ENCODE measurements at places on chromosomes 2 and 18.
A peak's percentile ranks its signal among the peaks of the same experiment; 100 is the strongest.

GRCh38 chr18:47150824-47151366, 595 bp upstream of the HDHD2 start:
- peak overlapping the region; percentile 98 for H3K4me3 ChIP-seq
- no peaks in the 10 kb centered on the region for H3K27me3 ChIP-seq
- DNase-seq: no peak
- peak overlapping the region; percentile 96 for H3K27ac ChIP-seq
- H3K36me3 ChIP-seq: peaks cover 1% of the 10 kb centered on the region

GRCh38 chr2:129777762-129778583, 201.5 kb upstream of the RAB6C start:
- no peak for DNase-seq
- H3K27ac ChIP-seq: no peak overlapping the region
- no peak overlapping the region for H3K4me3 ChIP-seq
- no peaks in the 10 kb centered on the region for H3K36me3 ChIP-seq
- H3K4me1 ChIP-seq: peaks cover 33% of the 10 kb centered on the region

DNA sequence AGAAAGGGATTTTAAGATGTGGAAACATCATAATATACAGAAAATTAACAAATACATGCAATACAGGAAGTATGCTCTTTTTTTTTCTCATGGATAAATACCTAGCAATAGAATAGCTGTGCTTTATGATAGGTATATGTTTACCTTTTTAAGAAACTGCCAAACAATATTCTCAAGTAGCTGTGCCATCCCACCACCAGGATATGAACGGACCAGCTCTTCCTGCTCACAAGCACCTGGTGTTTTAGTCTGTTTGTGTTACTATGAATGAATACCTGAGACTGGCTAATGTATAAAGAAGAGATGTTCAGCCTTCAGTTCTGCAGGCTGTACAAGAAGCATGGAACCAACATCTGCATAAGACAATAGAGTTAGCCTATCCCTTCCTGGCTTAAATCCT, 19.9 kb upstream of the UGT1A8 start:
- DNase-seq: no peak
- H3K4me3 ChIP-seq: no peak overlapping the region
- no peaks in the 10 kb centered on the region for H3K36me3 ChIP-seq
- H3K4me1 ChIP-seq: no peaks in the 10 kb centered on the region

DNA sequence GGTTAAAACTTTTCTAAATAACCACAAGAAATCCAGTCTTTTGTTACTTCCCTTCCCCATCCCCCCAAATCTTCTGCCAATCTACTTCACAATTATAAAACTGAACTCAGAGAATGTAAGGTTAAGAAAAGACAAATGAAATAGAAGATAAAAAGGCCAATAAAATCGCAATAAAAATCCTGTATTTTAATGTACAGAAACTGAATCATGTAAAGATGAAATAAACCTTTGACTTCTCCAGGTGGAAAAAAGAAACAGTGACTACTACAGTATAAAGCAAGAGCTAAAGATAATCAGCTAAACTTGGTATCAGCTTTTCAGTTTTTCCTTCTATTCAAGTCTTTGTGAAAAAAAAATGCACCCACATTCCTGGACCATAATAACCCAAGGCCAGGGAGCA, 1.7 kb downstream of the SYT4 start:
- no peak for DNase-seq
- no peaks in the 10 kb centered on the region for H3K36me3 ChIP-seq
- H3K4me3 ChIP-seq: peak overlapping the region; percentile 78
- no peak overlapping the region for H3K27ac ChIP-seq
- peaks cover 20% of the 10 kb centered on the region for H3K27me3 ChIP-seq

DNA sequence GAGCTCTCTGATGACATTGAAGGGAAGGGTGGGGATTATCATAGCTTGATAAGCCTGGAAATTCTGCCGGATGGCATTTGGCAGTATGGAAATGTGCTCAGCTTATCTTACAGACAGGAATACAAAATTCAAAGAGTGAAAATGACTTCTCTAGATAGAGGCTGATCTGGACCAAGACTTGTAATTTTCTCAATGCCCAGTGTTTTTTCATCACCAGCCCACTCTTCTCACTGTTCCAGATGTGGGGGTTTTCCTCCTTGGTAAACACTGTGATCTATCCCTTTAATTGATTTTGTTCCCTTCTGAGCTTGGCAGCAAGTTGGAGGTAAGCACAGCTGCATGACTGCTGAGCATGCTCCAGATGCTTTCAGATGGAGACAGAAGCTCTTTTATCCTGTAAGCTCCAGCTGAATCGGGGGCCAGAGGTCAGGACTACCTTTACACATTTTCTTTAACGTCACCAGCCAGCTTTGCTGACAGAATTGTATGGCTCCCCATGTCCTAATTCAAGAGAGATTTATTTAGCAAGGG, 287.4 kb upstream of the TCF4 start:
- no peak overlapping the region for H3K27ac ChIP-seq
- no peaks in the 10 kb centered on the region for H3K27me3 ChIP-seq
- H3K36me3 ChIP-seq: no peaks in the 10 kb centered on the region
- DNase-seq: no peak
- no peak overlapping the region for H3K4me3 ChIP-seq
- H3K4me1 ChIP-seq: peaks cover 13% of the 10 kb centered on the region

- H3K36me3 ChIP-seq: peaks cover 3% of the 10 kb centered on the region
- no peak for DNase-seq
- H3K27me3 ChIP-seq: no peaks in the 10 kb centered on the region
- H3K4me1 ChIP-seq: no peaks in the 10 kb centered on the region
- H3K4me3 ChIP-seq: no peak overlapping the region
Observed at GRCh38 chr18:33700513-33700976, 122.5 kb downstream of the ASXL3 start.

DNA sequence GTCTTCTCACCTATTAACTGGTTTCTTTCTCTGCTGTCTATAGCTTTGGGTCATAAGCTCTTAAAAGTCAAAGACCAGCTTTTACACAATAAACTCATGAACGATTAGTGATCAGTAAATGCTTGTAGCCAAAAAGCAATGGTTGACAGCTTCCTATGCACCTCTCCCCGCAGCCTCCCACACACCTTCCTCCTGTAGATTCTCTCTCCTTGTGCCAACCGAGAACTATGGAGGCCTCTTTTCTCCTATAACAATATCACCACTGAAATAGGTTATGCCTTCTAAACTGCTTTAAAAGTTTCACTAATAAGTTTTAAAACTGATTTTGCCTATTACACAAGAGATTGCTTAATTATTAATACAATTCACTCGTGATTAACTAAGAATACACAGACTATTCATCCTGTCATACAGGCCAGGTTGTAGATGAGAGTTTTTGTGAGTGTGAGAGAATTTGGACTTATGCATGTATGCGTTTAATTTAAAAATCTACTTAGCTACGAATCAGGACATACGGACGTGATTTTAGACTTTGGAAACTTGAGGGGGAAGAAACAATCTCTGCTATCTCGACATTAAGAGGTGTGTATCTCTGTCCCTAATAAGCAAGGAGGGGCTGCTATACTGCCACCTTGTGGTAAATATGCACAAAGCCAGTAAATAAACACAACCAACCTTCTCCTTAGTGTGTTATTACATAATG, 229.1 kb upstream of the RBBP8 start:
- peaks cover 8% of the 10 kb centered on the region for H3K4me1 ChIP-seq
- H3K36me3 ChIP-seq: peaks cover 4% of the 10 kb centered on the region
- no peak for DNase-seq
- no peaks in the 10 kb centered on the region for H3K27me3 ChIP-seq

DNA sequence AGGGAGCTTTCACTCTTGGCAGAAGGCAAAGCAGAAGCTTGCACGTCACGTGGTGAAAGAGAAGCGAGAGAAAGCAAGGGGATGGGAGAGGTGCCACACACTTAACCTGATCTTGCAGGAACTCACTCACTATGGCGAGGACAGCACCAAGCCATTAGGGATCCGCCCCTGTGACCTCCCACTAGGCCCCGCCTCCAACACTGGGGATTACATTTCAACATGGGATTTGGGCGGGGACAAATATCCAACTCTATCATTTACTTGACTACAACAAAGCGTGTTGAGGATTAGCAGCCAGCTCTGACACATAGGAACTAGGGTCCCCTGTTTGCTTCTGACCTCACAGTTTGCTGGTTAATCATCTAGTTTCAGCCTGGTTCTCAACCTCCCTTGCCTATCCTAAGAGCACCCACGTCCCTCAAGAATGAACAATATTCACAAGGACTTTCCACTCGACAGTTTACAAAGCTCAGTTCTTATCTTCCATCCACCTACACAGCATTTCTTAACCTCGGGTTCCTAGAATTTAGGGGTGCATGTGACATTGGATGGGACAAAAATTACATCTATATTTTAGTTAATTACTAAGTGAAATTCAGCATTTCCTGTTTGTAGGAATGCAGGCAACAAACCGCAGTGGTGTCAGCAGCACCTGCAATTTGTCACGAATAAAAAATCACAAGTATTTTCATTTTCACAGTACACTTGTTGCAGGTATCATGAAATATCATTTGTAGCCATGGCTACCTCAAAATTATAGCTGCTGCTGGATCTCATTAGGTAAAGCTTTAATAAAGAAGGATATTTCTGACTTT, 36.0 kb downstream of the LBH start:
- H3K36me3 ChIP-seq: no peaks in the 10 kb centered on the region
- no peak for DNase-seq
- peaks cover 24% of the 10 kb centered on the region for H3K4me1 ChIP-seq
- no peak overlapping the region for H3K27ac ChIP-seq
- H3K27me3 ChIP-seq: no peaks in the 10 kb centered on the region

GRCh38 chr2:11691076-11691660, 21.2 kb upstream of the NTSR2 start:
- no peak for DNase-seq
- H3K27ac ChIP-seq: no peak overlapping the region
- H3K36me3 ChIP-seq: no peaks in the 10 kb centered on the region

DNA sequence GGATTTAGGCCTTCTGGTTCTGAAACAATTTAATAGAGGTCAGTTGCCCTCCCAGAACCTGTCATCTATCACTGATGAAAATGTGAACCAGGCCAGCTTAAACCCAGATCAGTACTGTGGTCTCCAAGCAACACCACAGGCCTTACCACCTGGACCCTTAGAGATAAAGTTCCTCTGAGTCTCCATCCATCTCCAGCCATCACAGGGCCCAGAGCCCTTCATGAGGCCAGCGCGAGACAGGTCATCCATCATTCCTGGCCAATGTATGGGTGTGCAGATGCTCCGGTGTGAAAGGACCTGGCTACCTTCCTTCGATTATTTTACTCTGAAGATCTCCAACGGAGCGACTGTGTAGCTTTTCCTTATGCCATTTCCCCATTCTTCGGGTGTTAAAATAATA, 322.7 kb upstream of the SOX11 start:
- H3K4me1 ChIP-seq: peaks cover 33% of the 10 kb centered on the region
- no peak for DNase-seq
- H3K27ac ChIP-seq: no peak overlapping the region
- H3K4me3 ChIP-seq: no peak overlapping the region
- no peaks in the 10 kb centered on the region for H3K27me3 ChIP-seq

GRCh38 chr2:110731064-110731463, 1.3 kb upstream of the ACOXL start:
- peaks cover 77% of the 10 kb centered on the region for H3K27me3 ChIP-seq
- peaks cover 12% of the 10 kb centered on the region for H3K4me1 ChIP-seq

DNA sequence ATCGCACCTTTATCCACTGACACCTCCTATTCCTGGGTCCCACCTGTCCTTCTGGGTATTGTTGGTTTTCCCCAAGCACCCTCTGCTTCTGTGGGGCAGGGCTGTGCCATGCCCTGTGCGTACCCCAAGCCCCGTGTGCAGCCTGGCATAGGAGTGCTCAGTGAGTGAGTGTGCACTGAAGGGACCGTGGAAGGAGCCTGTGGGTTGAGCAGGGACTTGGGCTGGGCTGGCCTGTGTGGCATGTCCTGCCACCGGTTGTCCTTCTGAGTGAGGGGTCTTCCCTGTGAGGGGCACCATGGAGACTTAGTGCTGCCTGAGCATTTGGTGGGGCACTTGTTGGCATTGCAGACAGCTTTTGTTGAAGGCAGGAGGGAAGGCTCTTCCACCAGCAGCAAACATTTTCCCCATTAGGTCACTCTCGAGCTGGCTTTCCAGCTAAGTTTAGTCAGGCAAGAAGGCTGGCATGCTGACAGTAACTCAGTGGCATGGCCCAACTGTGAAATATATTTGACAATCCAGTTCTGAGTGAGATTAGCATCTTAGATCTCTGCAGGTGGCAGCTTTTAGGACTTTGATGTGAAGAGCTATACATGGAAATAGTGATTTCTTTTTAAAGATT, 64.7 kb downstream of the LPIN1 start:
- DNase-seq: peak; percentile 55
- no peak overlapping the region for H3K27ac ChIP-seq

DNA sequence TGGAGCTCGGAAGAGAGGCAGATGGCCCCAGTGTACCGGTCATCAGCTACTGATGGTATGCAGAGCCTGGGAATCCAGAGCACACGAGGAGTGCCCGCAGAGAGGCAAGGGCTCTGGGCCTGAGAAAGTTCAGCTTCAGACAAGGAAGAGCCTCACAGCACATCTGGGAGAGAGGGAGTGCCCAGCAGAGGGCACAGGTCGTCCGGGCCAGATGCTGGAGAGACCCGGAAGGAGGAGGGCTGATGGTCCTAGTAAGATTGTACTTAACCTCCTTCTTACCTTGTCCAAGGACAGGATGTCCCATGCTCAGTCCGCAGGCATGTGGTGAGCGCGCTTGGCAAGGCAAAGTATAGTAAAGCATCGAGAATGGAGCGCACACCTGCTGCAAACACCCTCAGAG, 24.4 kb upstream of the CHMP1B start:
- no peaks in the 10 kb centered on the region for H3K36me3 ChIP-seq
- H3K27me3 ChIP-seq: no peaks in the 10 kb centered on the region
- H3K27ac ChIP-seq: no peak overlapping the region
- H3K4me3 ChIP-seq: no peak overlapping the region
- peaks cover 9% of the 10 kb centered on the region for H3K4me1 ChIP-seq
- DNase-seq: no peak

DNA sequence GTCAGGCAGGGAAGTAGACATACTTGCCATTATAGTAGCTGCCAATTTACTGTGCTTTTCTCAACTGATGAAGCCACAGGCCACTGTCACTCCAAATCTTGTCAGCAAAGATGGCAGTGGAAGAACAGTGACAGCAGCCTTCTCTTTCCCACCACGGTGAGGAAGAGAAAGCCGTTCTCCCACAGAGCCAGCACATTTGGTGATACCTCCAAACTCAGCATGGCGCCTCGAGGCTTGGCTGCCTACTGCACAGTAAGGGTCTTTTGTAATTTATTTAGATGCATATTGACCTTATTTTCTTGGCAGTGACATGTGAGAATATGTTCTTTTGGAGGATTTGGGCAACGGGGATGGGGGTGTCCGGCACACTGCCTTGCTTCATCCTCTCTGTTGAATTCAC, 117.2 kb upstream of the CDH20 start:
- no peak overlapping the region for H3K4me3 ChIP-seq
- H3K4me1 ChIP-seq: no peaks in the 10 kb centered on the region
- DNase-seq: no peak
